ENCODE measurements at places on chromosomes 5 and 9.

GRCh38 chr5:29963956-29964355 lies 1229.5 kb upstream of the CDH6 start:
- no peak for DNase-seq

GRCh38 chr5:140267201-140267540 lies 35.7 kb downstream of the PFDN1 start:
- no peak for DNase-seq

DNA sequence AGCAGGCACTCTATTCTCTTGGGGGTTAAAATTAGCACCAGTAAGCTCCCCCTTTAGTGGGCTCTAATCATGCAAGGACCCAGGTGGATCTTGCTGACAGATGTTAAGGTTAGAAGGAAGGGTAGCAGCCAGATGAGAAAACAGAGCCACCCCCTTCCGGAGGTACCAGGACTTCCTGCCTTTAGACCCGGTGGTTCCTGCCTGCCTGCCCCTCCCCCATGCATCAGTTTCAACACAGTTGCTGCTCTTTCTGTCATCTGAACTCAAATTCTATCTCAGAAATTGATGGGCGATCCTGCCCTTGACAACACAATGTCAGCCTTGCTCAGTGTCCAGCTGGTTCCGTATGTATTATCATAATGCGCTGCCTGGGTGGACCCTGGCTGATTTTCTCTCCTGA lies 287.3 kb downstream of the EBF1 start:
- DNase-seq, result no peak

DNA sequence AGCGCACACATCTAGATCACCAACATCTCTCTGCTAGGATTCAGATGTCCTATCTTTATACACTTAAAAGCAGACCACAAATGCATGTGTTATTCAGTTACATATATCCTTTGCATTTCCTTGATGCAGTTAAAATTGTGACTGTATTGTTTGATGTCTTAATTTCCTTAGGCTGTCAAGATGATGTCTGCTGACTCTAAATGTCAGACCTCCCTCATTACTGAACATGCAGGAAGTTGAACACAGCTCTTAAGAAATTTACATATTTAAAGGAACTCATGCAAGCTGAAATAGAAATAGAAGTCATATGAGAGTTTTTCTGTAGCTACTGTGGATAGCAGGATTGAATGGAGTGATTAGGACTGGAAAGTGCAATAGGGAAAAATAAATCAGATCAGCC lies 336.5 kb upstream of the SEMA6A start:
- DNase-seq, result no peak

- no peak for DNase-seq
Observed at GRCh38 chr5:33441241-33442177, 744 bp downstream of the TARS1 start.

GRCh38 chr5:83922699-83923098 lies 202.0 kb upstream of the HAPLN1 start:
- DNase-seq, result no peak

- no peak for DNase-seq
Observed at GRCh38 chr5:124741711-124742496, 4.5 kb downstream of the ZNF608 start.

All from osteocyte (in vitro differentiated cells).